ENCODE measurements at places on chromosomes 5 and 9.

DNA sequence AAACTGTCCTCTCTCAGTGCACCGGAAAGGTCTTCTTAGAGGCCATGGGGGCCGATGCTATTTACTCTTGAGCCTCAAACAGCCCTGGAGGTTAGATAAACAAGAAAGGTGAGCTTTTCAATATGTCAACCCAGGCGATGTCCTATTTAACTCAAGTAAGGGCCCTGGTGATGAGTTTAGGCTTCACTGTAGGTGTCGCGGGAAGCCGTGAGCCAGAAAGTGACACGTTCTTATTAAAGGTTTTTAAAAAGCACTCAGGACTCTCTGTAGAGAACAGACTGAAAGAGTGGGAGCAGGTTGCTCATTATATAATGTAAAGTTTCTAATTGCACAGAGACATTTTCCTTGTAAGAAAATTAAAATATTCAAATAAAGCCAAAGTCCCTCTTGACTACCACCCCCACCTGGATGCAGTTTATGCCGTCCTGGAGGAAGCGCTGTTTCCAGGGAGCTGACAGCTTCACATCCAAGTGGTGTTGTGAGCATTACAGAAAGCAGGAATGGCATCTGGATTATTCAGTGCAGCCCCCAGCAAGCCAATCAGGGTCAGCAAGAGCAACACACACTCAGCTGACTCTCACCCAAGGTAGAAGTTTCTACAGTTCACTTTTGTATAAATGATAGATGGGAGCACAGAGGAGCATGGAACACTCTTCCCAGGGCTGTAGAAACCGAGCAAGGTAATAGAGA is 280.3 kb downstream of the DRD1 start:
- DNase-seq: no peak

- no peak for DNase-seq
Measured at GRCh38 chr5:76836181-76836580, 13.6 kb upstream of the S100Z start.

DNA sequence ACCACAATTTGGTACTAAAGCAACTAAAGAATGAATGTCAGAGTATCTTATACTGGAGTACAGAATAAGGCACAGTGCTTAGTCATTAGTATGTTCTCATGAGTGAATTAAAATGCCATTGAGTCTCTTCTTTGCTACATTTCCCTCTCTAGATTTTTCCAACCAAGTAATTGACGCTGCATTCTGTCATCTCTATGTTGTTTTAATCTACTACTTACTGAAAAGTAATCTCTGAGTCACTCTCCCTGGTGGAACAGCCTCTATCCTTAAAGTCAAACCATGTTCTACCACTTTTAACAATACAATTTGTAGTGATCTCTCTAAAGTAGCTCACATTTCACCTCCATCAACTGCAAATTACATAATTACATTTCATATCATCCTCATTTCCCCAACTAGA is 495.1 kb downstream of the CDH18 start:
- DNase-seq: no peak

DNA sequence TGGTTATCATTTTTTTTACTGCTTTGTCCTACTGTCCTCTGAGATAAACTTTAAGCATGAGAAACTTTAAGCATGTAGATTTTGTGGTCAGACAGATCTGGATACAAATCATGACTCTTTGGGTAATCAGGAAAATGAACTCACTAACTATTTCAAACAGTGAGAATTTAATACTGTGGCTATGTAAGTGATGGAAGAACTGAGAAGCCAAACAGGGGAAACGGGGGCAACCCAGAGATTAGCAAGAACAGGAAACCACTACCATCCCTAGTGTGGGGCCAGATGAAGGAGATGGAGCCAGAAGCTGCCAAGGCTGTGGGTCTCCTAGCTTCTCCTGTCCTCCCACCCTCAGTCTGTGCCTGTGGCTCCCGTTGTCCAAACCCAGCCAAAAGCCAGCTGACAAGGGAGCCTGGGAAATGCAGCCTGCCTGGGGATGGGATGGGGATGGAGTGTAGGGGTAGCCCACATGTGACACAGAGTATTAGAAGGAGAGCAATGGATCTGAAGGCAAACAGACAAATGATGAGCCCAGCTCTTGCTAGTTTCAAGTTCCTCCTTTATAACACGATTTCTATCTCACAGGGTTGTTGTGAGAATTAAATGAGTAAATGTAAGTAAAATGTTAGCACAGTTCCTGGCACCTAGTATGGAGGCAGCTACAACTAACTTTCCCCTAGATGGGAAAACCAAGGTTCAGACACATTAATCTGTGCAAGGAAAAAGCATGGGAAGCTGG is 27.7 kb upstream of the CDC23 start:
- no peak for DNase-seq

DNA sequence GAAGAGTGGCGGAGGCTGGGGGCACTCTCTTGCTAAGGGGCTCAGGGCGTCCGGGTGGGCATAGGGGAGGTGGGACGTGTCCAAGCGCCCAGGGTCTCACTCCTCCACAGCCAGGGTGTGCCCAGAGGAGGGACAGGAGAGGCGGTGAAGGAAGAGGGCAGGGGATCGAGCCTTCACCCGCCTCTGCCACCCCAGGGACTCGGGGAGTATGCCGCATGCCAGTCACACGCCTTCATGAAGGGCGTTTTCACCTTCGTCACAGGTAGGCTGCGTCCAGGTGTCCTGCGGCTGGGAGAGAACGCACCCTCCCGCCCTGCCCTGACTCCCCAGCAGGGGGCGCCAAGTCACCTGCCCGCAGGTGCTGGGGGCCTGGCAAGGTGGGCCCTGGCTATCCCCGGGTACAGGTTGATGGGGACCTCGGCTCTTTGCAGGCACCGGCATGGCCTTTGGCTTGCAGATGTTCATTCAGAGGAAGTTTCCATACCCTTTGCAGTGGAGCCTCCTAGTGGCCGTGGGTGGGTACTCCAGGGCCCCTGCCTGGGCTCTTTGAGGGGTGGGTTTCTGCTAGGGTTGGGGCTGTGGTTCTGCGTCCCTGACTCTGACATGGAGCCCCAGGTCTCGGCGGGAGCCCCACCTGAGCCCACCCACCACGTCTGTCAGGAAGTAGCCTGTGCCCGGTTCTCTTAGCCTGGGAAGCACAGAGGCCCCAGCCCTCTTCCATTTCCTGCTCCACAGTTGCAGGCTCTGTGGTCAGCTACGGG is 552 bp downstream of the TMEM141 start:
- peak; percentile 75 for DNase-seq

- no peak for DNase-seq
Measured at GRCh38 chr5:172931001-172931536, 28.2 kb upstream of the RPL26L1 start.
